ENCODE measurements at places on chromosomes 16 and 17.

DNA sequence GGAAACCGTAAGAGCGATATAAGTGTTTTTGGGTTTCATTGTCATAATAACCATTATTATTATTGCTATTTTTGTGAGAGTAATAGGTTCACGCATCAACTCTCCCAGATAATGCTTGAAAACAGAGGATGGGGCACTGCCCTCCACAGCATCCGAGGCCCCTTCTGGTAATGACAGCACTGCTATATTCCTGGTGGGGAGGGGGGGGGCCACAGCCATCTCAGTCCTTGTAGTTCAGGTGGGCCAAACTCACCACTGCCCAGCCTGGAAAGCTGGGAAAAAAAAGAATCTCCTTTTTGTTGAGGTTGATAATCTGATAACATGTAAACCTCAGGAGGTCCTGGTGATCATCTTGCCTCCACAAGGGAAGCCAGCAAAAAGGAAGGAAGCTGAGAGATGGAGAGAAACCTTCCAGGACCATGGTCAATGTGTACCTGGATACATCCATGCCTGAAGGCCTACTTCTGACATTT lies 706 bp downstream of the C16orf95 start:
- DNase-seq, result no peak

DNA sequence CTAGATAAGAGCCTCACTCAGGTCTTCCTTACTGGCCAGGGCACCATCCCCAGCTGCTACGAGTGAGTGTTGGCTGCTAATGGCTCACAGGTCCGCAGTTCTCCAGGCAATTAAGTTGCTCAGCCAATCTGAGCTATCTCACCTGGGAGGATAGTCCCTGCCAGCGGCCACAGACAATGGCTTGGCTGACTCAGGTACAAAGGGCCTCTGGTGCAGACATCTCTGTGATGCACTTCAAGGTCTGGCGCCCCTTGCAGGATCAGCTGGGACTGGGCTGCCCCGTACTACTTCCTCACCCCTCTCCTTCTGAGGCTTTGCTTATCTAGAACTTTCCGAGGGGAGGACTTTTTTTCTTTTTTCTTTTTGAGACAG lies 49.2 kb upstream of the EMP2 start:
- no peak for DNase-seq

DNA sequence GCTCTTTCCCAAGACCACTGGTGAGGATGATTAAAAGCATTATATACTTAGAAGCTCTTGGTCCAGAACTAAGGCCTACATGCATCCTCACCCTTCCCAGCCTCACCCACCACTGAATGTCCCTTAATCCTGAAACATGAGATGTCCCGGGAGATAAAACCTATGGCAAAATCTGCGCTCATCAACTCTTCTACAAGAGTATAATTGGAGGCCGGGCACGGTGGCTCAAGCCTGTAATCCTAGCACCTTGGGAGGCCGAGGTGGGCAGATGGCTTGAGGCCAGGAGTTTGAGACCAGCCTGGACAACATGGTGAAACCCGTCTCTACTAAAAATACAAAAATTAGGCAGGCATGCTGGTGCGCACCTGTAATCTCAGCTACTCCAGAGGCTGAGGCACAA lies 13.3 kb downstream of the ACACA start:
- DNase-seq, result no peak

DNA sequence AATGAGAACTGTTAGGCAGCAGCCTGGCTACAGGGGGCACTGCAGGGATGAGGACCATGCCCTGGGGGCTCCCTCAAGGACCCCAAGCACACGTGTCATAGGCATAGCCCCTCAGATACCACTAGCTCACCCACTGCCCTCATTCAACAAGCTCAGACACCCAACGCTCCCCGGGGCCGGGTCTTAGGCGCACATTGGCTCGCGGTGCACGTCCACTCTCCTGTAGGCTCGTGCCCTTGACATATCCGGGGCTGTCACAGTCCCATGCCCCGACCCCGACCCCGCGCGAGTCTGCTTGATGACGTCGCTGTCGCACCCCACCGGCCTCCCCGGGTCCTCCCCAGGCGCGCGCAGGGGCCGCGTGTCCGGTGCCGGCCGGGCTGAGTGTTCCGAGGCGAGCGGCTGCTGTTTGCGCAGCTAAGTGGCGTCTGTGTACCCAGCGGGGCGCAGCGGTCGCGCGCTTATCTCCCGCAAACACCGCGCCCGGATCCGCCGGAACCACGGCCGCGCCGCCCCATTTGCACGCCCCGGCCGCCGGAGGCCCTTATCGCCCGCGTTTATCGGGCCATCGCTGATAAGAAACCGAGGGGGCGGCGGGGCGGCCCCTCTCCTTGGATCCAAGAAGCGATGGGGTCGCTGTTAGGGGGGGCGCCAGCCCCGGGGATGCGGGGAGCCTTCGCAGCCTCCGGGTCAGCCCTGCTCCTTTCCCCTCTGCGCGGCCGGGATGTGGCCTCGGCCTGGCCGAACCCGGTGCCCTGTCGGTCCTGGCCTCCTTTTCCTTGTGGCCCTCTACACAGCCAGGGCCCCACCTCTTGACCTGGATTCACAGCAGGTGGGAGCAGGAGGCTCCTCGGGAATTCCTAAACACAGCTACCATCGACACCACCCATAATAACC lies 20.7 kb upstream of the NAGS start:
- peak; percentile 16 for DNase-seq

DNA sequence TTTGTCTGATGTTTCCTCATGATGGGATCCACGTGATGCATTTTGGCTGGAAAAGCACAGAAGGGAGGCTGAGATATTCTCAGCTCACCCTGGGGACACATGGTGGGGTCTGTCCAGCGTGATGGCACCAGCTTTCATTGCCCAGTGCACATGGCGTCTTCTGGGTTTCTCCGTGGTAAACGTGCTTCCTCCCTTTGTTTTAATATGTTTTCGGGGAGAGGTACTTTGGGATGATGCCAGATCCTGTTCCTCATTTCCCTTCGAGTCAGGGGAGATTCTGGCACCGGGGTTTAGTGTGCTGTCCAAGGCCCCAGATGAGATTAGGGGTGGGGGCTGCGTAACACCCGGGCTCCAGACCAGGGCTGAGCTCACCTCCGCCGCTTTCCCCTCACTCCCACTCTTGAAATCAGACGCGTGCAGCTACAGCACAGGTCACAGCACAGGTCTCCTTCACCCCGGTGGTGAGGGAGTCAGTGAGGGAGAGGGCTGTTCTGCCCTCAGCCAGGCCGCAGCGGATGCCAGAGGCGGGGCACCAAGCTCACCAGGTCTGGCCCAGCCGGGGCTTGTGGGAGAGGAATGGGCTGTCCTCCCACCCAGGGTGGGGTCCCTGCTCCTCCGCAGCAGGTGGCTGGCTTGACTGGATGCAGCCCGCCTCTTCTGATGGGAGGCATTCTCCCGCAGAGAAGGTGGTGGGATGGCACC lies 33.9 kb downstream of the COX4I1 start:
- no peak for DNase-seq

DNA sequence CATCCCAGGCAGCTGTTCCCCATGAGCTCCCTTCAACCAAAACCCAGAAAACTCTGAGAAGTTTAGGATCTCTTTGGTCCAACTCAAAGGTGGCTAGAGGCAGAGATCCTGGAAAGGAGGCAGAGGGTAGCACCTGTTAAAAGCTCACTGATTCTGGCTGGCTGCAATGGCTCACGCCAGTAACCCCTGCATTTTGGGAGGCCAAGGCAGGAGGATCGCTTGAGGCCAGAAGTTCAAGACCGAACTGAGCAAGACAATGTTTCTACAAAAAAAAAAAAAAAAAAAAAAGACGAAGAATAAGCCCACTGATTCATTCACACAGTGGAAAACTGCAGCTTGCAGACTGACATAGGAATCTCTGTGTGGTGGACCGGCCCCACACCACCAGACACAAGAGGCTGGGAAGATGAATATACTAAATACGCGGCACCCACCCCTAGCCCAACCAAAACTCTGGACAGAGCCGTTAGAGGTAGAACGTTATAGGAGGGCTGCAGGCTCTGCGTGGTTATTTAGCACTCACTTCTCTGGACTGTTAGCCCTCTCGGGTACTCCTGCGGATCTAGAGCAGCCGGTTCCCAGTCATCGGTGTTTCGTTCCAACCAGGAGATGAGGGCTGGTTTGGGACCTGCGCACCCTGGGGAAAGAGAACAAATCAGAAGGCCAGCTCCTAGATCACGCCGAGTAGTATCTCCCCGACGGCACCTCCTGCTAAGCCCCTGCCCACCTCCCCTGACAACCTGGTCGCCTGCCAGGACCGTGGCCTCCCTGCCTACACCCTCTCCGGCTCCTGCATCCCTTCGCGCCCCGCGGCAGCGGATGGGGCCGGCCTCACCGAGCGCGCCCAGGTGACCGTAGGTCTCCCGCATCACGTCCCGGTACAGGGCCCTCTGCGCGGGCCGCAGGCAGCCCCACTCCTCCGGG lies 925 bp downstream of the ZNF689 start:
- DNase-seq, result peak; percentile 44

DNA sequence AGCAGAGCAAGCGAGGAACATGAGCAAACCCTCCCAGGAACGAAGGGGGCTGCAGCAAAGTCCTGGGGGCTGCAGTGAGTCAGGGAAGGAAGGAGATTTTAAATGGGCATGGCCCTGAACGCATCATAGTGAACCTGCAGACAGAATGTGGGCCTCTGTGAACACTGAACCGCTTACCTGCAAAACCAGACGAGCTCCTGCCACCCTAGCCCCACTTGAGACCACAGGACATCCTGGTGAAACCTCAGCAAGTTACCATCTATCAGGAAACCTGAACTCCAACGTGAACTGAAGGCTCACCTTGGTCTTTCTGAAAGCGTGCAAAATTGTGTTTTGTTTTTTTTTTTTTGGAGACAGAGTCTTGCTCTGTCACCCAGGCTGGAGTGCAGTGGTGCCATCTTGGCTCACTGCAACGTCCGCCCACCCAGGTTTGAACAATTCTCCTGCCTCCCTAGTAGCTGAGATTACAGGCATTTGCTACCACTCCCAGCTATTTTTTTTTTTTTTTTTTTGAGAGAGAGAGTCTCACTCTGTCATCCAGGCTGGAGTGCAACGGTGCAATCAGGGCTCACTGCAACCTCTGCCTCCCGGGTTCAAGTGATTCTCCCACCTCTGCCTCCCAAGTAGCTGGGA lies 30.8 kb downstream of the FANCA start:
- no peak for DNase-seq

- no peak for DNase-seq
Measured at GRCh38 chr17:71966055-71966454, 154.8 kb upstream of the SOX9 start.

- DNase-seq, result no peak
Measured at GRCh38 chr16:53506254-53506653, 3.2 kb upstream of the AKTIP start.

All from NCI-H345 (cell line).